ENCODE measurements at places on chromosomes 2 and 18.

DNA sequence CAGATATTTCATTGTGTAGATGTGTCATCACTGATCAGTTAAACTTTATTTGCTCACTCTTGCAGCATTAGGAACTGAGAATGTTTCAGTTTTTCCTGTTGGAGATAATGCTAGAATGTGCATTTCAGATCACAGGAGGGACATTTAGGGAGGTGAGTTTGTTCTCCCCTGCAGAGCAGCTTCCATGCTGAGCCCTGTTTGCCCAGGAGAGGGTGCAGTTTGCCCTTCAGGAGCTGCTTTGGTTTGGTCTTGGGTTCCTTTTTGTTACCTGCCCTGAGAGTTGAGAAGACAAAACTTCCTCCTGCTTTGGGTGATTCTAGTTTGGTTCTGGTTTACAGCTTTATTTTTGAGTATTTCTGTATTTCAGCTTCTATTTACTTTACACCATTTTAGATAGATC, 49.9 kb downstream of the DGKD start:
- peak; percentile 48 for DNase-seq

GRCh38 chr18:45954070-45954934, 12.8 kb downstream of the EPG5 start:
- DNase-seq = no peak

DNA sequence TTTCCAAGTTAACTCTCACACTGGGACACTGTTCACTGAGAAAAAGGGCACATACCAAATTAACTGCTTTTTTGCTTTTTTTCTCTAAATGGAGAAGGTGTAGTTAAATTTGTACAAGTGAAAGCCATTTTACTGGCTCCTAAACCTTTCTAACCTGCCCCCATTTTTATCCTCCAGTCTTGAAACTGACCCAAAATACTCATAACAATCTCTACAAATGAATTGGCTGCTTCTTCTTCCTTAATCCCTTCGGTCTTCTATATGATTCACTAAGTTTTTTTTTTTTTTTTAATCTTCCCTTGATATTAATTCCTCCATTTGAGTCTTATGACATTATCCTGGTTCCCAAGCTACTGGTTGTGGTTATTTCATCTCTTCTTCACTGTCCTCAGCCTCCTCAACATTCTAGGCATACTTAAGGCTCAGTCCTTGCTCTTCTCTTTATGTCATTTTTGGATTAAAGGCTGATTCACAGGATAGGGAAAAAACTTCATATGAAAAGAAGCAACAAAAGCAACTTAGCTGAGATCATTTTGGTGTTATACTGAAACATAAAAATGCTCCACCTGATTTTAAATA, 19.8 kb downstream of the ORC2 start:
- no peak for DNase-seq

DNA sequence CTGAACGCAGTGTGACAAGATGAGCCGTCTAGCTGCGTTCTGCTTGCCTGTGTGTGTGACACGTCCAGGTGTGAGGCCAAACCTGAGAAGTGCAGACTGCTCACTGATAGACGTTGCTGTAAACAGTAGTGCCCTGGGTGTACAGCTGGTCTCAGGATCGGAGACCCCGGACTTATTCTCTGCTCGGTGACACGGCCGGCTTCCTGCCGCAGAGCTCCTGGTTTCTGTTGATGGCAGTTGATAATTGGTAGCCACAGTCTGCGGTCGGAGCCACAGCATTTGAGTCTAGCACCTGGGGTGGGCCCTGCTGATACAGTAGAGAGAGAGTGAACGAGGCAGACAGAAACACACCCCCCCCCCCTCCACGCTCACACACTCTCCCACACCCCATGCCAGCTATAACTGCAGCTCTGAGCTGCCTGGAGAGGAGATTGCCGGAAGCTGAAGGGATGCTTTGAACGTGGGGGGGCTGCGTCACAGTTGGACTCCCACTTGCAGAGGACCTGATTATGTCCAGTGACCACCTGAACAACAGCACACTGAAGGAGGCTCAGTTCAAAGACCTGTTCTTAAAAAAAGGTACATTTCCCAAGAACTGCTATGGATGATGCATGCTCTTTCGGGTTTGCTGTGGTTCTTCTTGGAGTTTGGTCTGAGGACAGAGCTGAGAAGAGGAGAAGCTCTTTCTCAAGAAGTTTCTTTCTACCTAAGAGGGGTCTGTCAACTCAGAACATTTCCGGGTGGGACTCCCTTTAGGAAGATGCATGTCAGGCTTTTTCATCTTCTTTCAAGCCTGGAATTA, 114.0 kb downstream of the FAM210A start:
- no peak for DNase-seq

DNA sequence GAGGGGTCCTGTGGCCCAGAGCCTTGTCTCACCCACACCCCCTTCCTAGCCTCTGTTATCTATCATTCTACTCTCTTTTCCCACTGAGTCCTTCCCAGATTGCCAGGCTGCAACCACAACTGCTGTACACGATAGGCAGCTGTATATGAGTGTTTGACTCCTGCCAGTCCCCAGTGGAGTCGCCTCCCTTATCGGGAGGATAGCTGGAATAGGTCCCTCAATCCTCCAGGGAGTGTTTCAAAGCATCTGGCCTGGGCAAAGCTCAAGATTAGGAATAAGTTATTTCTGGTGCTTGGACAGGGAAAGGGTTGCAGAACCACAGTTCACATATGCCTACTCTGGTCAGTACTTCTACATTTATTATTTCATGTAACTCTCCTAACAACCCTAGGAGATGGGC, 4.8 kb downstream of the MSGN1 start:
- no peak for DNase-seq

- DNase-seq = no peak
These were observed 287.0 kb downstream of the PHLPP1 start for GRCh38 chr18:63002305-63002704.

DNA sequence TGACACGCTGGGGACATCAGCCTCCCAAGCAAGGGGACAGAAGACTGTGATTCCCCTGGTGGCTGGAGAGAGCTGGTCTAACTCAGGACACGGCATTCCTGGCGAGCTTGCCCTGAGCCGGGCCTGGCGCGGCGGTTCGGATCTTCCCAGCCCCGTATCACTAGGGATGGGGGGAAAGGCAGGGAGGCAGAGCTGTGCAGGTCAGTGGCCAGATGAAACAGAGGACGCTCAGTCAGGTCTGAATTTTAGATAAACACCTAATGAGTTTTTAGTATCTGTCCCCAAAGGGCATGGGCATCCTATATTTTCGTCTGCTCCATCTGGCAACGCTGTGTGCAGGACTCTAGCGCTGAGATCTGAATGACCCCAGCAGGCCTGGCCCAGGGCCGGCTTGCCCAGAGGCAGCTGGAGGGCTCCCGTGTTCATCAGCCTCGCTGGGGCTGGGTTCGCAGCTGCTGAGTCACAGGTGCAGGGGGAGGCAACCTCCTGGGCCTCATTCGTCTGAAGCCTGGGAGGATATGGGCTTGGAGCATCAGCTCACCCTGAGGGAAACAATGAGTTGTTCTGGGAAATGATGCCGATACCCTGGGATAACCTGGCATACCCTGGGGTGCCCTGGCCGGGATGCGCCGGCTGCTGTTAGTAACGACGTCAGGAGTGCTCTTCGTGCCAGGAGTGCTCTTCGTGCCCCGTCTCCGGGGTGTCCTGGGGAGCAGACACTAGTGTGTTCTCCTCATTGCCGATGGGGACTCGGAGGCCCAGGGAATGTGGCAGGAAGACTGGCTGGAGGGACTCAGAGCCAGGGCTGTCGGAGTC, 48.1 kb upstream of the HPCAL1 start:
- DNase-seq = no peak

DNA sequence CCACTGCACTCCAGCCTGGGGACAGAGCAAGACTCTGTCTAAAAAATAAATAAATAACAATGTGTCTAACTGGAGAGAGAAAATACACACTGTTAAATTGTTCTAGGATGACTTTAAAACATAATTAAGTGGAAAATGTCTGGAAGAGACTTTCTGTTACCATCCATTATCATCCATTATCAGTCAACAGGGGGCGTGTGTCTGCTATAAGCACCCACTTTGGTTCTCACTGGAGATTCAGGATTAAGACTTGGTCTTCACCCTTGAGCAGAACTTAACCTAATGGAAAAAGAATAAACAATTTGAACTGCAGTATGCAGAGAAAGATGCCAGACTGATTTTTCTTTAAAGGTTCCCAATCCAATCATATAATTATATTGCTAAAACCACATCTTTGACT, 999.8 kb upstream of the GYPC start:
- DNase-seq = no peak

DNA sequence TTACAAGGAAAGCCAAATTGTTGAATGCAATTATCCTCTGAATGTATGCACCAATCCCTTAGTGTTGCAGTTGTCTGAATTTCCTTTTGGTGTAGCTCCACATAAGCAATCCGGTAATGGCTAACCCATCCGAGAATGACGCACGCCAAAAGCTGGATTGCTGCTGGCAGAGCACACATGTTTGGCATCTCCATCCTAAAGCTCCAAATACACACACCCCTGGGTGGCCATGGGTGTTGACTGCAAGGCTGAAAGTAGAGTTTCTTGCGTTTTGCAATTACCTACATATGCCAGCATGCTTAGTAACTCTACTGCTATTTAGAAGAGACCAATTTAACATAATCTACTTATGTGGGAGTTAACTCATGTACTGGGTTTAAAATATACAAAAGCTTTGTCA, 53.1 kb downstream of the KCTD1 start:
- no peak for DNase-seq

DNA sequence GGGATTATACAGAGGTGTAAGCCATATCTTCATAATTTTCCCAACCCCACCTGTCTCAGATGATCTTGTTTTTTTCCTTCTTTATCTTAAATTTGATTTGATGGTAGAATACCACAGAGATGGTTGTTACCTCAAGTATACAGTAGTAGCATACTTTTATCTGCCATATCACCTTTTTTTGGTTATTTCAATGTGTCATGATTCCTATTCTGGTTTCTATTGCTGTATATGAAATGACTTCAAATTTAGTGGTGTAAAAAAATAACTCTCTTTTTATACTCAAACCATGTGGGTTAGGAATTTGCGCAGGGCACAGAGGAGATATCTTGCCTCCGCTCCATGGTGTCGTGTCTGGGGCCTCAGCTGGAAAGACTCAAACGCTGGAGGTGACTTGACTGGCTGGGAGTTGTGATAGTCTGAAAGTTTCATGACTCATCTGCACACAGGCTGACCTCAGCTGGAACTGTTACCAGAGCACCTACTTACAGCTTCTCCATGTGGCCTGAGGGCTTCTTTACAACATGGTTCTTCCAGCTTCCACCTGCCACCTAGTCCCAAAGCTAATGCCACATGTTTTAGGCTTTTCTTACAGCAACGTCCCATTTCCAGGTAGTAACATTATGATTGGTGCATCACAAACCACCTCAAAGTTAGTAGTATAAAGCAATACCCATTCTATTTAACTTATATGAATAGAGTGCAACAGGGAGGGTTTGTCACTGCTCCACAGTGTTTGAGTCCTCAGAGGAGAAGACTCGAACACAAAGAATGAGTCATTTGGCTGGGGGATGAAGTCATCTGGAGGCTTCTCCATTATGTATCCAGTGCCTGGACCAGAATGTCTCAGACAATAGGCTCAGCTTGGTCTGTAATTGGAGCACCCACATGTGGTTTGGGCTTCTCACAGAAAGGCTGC, 82.3 kb upstream of the XPO1 start:
- DNase-seq = no peak

DNA sequence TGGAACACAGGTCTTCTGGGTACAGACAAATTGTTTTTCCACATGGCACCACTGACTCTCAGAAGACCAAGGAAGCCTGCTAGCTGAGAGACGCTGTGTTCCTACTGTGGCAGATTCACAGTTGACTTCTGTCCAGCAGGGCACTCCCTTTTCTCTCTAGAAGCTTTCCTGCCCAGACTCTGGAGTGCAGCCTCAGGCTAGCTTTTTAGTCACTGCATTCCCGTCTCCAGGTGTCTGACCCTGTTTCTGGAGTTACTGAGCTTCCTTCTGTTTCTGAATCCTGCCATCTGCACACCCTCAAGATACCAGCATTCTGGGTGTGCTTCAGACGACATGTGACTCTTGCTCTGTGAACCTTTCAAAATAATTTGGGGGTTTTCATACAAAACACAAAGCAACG, 125.1 kb downstream of the TMEM200C start:
- no peak for DNase-seq

DNA sequence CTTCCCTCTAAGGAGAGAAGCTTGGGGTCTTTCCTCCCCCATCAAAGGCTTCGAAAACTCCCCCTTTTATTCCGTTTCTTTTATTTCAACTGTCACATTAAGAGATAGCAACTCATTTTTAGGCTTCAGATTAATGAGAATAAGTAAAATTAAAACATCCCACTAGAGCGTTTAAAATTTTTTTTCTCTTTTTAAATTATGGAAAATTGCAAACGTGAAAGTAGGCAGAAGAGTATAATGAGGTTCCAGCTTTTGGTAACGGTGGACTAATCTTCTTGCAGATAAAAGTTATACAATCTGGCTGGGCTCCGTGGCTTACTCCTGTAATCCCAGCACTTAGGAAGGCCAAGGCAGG, 21.9 kb upstream of the RMP24 start:
- no peak for DNase-seq

- DNase-seq = no peak
These were observed 7.2 kb upstream of the DCTN1 start for GRCh38 chr2:74387346-74387745.

GRCh38 chr2:121279476-121280220, 5.4 kb downstream of the TFCP2L1 start:
- no peak for DNase-seq

GRCh38 chr2:21363364-21363763, 239.6 kb downstream of the TDRD15 start:
- DNase-seq = no peak

All from left lobe of liver (tissue), 2 donors.